GM19239 (cell line): ENCODE measurements at places on chromosomes 5 and 9.
A peak's percentile ranks its signal among the peaks of the same experiment; 100 is the strongest.

GRCh38 chr5:176658817-176659511 is 11.7 kb downstream of the TSPAN17 start:
- DNase-seq = peak; percentile 27

DNA sequence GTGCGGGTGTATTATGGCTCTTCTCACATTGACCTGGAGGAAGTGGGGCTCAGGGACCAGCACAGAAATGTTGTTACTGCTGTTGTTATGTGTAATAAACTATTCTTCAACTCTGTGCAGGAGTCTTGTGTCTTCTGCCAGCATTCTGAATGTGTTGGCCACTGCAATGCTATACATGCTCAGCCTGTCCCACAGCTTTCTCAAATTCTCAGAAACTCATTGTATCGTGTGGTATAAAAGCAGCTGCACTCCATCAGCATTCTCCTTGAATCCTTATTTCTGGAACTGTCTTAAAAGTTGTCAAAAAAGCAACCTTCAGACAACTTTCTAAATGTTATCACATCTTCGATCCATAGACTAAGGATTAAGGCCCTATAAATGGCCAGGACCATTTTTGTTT is 72.0 kb downstream of the ZNF474 start:
- DNase-seq = no peak

- no peak for DNase-seq
Measured at GRCh38 chr5:75663579-75664284, 52.5 kb downstream of the ANKDD1B start.

- DNase-seq = no peak
Measured at GRCh38 chr5:95449460-95449859, 58.3 kb downstream of the FAM81B start.
